Retina (tissue), 1 donor: ENCODE measurements at places on chromosomes 5 and 9.

- DNase-seq, result no peak
These were observed 84.8 kb downstream of the ADAMTS2 start for GRCh38 chr5:179260324-179261070.

GRCh38 chr5:132411304-132412013 is 41.9 kb downstream of the SLC22A5 start:
- no peak for DNase-seq

- DNase-seq, result no peak
These were observed 45.7 kb upstream of the GGTA1 start for GRCh38 chr9:121545150-121545874.

GRCh38 chr9:105883847-105884246 is 189.5 kb downstream of the TMEM38B start:
- DNase-seq, result no peak

DNA sequence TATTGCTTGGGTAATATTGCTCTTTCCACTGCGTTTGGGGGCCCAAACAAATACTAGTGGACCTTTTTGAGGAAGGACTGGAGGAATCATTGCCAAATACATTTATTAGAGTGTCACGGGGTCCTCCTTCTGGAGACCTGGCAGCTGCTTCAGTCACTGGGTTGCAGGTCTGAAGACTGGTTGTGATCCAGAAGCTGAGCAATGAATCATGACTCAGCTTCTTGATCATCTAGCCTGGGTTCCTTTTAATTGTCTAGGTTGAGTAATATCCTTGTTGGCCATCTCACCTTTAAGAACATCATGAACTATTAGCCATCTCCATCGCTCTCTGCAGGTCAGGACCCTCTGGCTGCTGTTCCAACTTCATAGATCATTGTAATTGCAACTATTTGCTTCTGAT is 15.4 kb upstream of the UBAP1 start:
- no peak for DNase-seq

DNA sequence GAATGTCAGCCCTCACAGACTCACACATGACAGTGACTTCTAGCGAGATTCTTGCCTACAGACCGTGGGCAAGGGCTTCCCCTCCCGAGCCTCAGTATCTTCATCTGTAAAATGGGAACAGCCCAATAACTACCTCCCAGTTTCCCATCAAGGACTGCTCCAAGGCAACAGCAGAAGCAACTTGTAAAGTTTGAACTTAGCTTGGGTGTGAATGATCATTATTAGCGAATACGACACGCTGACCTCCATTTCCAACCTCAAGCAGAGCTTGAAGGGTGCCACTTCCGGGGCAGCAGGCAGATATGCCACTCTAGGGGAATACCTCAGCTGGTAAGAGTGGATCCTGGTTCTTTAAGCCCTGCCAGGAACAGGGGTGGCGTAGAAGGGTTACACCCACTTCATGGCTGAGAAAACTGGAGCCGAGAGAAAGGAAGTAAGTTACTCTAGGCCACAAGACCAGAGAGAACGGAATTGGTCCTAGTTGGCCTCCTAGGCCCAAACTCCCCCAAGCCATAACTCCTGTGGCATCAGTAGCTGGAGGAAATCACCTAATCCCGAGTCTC is 2.0 kb downstream of the RNF44 start:
- DNase-seq, result no peak

DNA sequence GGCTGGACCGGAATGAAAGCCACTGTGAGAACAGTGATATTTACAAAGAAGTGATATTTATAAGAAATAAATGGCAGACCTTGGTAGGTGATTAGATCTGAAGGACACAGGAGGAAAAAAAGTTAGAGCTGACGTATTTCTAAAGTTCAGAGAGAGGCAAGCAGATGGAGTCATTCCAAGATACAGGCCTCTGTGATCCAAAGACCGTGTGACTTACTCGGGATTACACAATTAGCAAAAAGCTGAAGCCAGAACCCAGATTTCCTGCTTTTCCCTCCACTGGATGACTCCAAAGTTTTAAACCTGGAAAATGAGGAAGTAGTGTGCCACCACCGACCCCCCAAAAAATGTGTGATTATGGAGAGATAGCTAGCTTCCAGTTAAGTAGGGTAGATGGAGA is 3.1 kb upstream of the DOCK8 start:
- DNase-seq, result no peak

- no peak for DNase-seq
These were observed 1068.0 kb downstream of the NR2F1-AS1 start for GRCh38 chr5:92513067-92513466.

DNA sequence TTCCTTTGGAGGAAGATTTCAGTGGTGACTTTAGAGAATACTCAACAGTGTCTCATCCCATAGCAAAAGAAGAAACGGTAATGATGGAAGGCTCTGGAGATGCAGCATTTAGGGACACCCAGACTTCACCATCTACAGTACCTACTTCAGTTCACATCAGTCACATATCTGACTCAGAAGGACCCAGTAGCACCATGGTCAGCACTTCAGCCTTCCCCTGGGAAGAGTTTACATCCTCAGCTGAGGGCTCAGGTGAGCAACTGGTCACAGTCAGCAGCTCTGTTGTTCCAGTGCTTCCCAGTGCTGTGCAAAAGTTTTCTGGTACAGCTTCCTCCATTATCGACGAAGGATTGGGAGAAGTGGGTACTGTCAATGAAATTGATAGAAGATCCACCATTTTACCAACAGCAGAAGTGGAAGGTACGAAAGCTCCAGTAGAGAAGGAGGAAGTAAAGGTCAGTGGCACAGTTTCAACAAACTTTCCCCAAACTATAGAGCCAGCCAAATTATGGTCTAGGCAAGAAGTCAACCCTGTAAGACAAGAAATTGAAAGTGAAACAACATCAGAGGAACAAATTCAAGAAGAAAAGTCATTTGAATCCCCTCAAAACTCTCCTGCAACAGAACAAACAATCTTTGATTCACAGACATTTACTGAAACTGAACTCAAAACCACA is 67.4 kb downstream of the VCAN start:
- no peak for DNase-seq

DNA sequence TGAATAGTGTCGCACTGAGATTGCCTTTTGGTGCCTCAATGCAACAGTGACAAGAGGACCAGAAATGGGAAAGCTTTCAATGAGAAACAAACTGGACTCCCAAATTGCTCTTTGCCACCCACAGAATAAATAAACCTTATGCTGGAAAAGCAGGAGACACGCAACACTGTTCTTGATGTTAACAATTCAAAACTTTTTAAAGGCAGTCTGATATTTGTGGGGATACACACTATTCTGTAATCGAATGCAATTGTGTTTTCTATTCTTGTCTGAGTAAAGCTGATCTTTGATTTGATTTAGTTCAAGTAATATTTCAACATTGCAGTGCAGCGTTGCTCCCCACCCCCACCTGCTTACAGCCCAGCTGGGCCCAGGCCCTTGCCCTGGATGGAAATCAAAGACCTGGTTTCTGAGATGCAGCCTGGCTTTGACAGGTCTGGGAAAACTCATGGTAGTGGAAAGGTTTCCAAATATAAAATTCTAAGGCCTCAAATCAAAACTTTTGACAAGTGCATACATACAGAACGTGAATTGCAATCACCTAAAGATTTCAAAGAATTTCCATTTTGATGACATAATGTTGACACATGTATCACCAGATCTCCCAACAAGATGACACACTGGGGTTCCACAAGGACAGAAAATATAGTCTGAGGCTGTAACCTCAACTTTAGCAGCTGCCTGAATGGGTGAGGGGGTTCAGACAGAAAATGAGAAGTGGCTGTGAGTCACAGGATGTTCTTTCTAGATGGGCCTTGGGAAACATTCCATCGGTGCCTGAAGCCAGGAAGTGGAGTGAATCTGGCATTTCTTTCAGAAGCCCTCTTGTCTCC is 55.1 kb downstream of the ABCA1 start:
- no peak for DNase-seq

DNA sequence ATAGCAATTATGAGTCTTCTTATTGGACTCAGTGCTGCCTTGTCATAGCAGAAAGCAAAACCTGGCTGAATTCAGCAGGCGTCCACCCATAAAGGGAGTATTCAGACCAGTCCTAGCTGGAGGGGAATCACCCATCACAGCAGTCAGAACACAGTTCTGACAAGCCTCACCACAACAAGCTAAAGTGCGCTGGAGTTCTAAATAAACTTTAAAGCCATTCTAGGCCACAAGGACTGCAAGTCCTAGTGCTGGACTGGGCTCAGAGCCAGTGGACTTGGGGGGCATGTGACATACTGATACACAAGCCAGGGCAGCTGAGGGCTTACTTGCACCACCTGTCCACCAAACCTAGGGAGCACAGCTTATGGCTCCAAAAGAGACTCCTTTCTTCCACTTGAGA is 115.3 kb upstream of the PCSK5 start:
- no peak for DNase-seq

DNA sequence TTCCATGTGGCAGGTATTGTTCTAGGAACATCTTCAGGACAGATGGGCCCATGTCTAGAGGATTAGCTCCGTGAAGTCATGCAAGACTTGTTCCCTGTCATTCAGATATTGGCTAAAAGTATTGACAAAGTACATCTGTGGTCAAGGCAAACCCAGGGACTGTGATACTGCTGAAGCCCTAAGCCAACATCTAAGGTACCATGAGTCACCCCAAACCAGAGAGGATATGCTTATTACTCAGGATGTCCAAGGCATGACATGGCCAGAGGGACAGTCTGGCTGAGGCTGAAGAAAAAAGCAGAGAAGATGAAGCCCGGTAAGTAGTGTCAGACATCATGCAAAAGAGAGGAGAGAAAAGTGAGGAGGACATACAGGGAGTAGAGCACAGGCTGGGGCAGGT is 31.0 kb downstream of the HMHB1 start:
- no peak for DNase-seq

- DNase-seq, result no peak
These were observed 4.2 kb downstream of the FREM1 start for GRCh38 chr9:14906000-14906399.

GRCh38 chr9:18393340-18394130 is 80.4 kb upstream of the ADAMTSL1 start:
- DNase-seq, result no peak

DNA sequence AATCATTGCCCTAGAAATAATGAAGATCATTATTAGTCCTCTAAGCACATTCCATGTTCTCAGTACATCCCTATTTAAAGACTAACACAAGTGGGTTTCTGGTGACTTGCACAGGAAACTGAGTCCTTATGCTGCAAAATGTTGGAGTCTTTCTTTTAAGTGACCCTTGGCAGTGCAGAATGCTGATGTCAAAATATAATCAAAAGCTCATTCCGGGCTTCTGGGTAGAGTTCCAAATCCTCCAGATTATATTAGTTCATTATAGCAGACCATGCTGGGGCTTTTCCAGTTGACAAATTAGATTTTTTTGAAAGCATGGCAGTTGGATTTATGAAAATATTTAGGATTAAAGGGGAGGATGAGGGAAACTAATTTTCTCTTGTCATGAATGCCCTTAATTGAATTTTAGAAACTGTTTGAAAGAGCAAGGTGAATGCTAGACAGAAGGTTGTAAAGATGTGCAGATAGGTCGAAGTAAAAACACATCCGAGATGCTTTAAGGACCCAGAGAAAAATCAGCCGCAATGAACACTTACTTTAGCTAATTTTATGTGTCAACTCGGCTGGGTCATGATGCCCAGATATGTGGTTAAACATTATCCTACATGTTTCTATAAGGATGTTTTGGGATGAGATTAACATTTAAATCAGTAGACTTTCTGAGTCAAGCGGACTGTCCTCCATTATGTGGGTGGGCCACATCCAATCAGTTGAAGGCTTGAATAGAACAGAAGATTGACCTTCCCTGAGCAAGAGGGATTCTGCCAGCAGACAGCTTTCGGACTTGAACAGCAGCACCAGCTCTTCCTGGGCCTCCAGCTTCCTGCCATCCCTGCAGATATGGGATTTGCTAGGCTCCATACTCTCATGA is 88.7 kb downstream of the DAP start:
- DNase-seq, result no peak

DNA sequence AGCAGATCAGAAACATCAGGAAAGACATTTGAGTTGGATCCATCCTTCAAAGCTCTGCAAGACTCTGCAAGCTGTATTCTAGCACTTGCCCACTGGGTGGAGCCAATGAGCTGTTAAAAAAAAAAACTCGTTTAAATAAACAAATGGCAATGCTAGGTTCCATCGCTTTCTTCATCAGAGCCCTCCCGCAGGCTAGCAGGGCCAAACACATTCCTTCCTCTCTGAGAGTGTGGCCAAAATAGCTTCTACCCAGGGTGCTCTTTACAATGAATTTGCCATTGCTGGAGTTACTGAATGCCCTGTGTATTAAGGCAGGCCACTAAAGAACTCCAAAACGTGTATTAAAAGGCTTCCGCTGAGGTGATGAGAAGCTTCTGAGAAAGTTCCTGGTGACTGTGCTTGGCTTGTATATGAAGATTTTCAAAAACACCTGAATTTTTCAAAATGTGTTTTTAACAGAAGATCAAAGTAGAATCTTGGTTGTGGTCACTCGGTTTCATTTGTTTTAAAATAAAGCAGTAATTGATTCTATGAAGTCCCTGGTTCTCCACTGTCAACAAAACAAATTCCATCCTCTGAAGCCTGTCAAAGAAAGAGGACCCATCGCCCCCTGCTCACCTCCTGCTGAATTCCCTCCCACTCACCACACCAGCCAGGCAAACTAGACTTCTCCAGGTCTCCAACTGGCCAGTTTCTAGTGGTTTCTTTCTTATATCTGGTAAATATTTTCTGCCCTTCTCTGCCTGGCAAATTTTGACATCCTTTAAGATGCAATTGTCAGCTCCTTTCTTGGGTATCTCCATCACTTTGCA is 36.5 kb upstream of the EQTN start:
- peak; percentile 88 for DNase-seq

- no peak for DNase-seq
These were observed 138.7 kb downstream of the ALDH1A1 start for GRCh38 chr9:72814083-72814597.

DNA sequence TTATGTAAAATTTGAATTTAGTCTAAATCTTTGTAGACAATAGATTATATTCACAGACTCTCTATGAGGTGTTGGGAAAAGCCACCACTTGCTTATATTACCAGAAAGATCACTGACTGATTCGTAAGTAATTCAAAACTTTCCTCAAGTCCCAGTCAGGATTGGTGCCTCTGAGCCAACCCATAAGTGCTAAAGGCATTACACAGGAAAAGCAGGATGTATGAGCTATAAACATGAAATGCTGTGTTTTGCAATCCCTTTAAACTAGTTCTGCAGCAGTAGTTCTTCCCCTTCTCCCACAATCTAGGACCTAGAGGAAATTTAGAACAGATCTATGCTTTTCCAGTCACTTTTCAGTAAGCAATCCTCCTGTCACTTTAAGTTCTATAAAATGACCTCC is 48.0 kb downstream of the SHLD3 start:
- no peak for DNase-seq

DNA sequence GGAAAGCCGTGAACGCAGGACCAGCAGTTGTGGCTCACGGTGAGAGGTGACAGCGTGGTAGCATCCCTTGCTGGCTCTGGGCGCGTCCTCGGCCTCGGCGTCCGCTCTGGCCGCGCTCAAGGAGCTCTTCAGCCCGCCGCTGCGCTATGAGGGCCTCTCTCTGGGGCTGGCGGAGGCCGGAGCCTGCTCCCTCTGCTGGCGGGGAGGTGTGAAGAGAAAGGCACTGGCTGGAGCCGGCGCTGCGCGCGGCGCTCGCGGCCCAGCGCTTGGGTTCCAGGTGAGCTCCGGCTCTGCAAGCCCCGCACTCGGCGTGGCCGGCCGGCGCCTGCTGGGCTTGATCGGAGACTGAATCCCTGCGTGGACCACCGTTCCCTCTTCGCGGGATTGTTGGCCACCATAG is 705.6 kb downstream of the SEMA5A start:
- no peak for DNase-seq
